ENCODE measurements at places on chromosomes 6 and 20.

GRCh38 chr6:126033696-126034095 lies 47.4 kb downstream of the TRMT11 start:
- no peak for DNase-seq

- DNase-seq = no peak
These were observed 24.7 kb downstream of the HIVEP1 start for GRCh38 chr6:12036766-12037165.

DNA sequence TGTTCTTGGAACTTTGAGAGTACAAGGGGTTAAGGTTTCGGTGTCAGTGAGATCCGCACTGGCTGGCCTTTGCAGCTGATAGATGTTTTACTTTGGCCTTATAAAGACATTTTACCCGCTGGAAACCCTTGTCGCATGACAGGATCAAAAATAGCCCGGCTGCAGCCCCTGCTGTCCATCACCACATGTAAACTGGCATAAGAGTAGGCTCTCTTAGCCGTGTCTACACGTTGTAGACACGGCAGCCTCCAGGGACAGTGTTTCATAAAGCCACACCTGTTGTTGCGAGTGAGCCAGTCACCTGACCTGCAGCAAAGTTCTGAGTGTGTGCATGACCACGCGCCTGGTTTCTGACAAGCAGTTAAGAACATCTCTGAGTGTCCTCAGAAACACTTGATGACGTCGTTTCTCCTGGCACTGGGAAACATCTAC lies 8.5 kb downstream of the RBM24 start:
- DNase-seq = no peak

- DNase-seq = no peak
These were observed 11.9 kb upstream of the QKI start for GRCh38 chr6:163402616-163403015.

GRCh38 chr20:24685736-24686135 lies 216.3 kb downstream of the SYNDIG1 start:
- DNase-seq = no peak

DNA sequence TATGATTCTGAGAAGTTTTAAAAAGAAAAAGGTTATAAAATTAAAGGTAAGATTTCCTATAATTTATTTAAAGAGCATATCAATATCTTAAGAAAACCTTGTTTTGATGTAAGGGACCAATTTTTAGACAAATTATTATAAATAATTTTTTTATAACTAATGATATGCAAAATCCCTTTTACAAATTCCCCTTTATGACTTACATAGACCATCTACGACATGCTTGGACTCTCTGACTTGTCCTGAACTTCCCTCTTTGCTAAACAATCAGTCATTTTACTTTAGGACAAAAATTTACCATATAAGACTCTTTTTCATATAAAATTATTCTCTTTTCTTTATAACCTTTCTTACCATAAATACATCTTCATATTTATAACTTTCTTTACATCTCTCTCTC lies 15.3 kb upstream of the ANGPT4 start:
- DNase-seq = no peak

GRCh38 chr20:63007646-63008488 lies 1.1 kb upstream of the BHLHE23 start:
- DNase-seq = no peak

DNA sequence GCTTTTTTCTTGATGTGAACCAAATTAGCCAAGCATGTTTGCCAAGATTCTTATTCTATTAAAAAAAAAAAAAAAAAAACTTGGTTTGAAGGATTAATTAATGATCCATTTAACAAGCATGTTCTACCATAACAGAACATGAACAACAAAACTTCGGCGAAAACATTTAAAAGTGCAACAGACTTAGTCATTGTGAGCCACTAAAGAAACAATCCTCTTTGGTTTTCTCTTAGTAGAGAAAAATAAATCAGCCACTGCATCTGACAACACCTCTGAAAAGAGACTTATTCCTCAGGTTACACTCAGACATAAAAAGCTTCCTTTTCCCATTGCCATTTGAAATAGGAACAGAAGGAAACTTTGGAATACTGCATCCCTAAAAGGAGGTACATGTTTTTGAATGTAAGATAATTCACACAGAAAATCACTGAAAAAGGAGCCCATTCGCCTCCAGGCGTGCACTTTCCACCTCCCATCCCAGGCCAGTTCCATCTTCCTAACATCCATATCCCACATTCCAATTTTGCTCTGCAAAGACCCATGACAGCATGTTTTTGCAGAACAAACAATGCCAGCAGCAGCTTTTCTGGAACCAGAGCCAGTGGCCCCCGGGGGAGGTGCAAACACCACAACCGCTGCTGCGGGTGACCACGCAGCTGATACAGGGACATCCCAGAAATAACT lies 79.5 kb downstream of the ZMYND8 start:
- no peak for DNase-seq

GRCh38 chr20:2299301-2299700 lies 3.5 kb downstream of the TGM3 start:
- no peak for DNase-seq

DNA sequence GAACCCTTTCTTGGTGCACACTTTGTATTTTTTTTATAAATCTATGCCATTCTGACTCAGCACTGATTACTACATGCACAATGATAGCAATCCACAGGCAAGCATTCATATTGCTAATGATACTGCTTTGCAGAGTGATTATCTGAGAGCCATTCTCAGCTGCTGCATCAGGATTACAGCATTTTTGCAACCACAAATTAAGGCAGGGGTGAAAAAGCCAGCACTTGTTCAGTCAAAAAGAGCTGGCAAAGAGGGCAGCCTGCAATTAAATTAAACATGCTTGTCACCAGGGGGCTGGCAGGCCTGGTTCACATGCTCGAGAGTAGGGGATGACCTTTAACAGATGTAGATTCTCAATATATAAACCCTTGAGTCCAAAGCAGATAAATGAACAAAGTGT lies 40.7 kb upstream of the SLC17A4 start:
- no peak for DNase-seq

DNA sequence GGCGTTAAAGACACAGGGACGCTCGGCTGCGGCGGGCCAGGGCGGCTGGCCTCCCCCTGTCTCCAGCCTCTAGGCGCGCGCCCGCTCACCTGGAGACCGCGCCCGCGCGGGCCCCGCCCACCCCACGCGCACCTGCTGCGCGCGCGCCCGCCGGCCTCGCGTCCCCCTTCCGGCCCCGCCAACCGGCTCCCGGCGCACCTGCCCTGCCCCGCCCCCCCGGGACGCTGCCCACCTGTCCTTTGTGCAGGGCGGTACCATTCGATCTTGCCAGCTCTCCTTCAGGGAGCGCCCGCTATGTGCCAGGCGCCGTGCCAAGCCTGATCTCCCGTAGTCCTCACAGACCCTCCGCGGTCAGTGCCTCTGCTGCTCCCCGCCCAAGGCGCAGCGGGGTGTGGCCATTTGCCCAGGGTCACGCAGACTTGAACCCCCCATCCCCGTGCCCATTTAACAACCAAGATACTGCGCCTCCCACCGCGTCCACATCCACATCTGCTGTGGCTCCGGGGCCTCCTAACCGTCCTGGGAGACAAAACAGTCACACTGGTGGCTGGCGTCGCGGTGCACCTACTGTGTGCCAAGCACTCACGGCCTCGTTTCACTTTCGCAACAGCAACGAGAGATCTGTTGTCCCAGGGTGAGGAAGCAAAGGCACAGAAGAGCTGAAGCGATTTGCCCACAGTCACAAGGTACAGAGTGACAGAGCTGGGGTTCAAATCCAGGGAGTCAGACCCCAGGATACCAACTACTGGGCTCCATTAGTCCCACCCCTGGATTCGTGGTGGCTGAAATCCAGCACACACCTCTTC lies 48.1 kb downstream of the NOL4L start:
- peak; percentile 50 for DNase-seq

DNA sequence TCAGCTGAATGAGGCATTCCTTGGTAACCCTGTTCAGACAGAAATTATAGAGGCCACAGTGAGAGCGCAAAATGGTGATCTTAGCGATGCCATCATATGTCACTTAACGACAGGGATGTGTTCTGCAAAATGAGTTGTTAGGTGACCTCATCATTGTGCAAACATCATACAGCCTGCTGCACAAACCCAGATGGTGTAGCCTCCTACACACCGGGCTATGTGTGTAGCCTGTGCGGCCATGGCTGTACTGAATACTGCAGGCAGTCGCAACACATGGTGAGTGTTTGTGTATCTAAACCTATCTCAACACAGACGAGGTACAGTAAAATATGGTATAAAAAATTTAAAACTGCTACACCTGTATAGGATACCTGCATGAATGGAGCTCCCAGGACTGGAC lies 234.1 kb upstream of the PMEPA1 start:
- DNase-seq = no peak

GRCh38 chr6:155411154-155412052 lies 44.2 kb downstream of the NOX3 start:
- DNase-seq = no peak

DNA sequence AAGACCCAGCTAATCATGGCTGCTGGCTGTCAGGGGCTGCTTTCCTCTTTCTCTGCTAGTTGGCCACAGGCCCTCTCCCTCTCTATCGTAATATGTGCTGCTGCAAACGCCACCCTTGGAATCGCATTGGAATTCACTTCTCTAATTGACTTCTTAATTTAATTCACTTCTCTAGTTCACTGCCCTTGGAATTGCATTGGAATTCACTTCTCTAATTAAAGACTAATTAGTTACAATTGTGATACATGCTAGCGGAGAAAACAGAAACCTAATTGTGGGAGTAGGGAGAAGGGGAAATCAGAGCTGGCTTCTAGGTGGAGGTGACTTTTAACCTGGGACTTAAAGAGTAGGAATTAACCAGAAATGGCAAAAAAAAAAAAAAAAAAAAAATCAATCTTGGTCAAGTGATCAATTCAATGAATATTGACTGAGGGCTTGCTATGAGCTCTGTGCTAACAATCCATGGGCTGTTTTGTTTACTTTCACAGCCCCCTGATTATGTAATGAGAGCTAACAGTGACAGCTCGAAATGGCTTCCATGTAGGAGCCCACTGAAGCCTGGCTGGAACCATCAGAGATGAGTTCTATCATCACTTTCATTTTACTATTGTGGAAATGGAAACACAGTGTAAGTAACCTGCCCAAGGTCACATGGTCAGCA lies 11.3 kb downstream of the ZFP64 start:
- DNase-seq = no peak

DNA sequence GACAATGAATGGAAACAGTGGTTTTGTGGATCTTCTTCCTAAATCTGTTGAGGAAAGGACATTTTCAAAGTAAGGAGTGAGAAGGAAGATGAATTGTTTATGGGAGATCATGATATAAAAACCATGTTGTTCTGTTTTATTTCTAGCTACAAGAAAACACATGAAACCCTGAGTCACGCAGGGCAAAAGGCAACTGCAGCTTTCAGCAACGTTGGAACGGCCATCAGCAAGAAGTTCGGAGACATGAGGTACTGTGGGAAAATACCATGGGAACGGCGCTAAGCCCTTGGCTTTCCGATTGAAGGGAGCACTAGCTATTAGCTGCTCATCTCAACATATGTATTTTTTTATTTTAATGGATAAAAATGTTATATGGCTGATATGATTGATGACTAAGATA lies 53.6 kb downstream of the HDDC2 start:
- no peak for DNase-seq

GRCh38 chr20:824916-825315 lies 8.6 kb upstream of the FAM110A start:
- no peak for DNase-seq

All from activated T-helper 1 cell treated with anti-CD3 and anti-CD28 coated beads, Interleukin-2, amount 50 U/mL, for 16 hours (primary cell).